Progenitor cell of endocrine pancreas (in vitro differentiated cells): ENCODE measurements at places on chromosomes 16 and 17. TPM values are rescaled to one million over a fixed set of nuclear protein-coding genes. Genes with fewer than 3 reads are reported as not detected.

SLC38A8 gene
- 0.24 and 0.80 TPM in 2 replicates for total RNA-seq

NHLRC4 gene
- total RNA-seq, result 0.51 and 1.4 TPM in 2 replicates

MMP28 gene
- total RNA-seq, result 0.53 TPM in 1 of 2 replicates, not detected in the other

TEDC2 gene
- total RNA-seq, result 27.4 and 32.2 TPM in 2 replicates

ENKD1 gene
- 25.1 and 26.1 TPM in 2 replicates for total RNA-seq

KLHL10 gene
- not detected in 2 replicates for total RNA-seq

IL21R gene
- total RNA-seq, result not detected in 2 replicates

DNA sequence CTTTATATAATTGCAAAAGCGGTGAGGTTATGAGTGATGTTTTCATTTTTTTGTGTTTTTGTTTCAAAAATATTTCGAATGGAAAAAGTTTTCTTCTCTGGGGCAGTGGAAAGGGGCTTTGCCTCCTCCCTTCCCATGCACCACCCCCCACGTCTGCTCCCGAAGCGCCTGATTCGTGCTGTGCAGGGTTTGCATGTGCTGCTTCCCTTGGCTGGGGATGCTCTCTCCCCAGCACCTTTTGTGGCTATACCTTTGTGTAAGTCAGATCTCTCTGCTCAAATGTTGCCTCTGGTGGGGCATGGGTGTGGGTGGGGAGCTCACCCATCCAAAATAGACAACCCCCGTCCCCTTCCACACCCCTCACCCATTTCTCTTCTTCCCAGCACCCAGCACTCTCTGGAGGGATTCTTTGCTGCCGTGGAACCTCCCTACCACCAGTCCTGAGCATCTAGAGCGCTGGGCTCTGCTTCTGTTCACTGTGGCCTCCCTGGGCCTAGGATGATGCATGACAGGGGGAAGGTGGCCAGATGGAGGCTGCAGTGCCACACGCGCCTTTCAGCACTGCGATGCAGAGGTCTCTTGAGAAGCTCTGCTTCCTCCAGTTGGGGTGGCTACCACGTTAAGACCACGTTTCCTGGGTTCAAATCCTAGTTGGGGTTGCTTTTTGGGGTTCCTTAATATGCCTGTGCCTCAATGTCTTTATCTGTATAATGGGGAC lies 71.2 kb downstream of the IRF8 start:
- DNase-seq, result no peak

GRCh38 chr17:65463242-65463641 lies 98.2 kb downstream of the AXIN2 start:
- DNase-seq, result no peak

- no peak for DNase-seq
These were observed 17.3 kb upstream of the MYO1D start for GRCh38 chr17:32894245-32894644.

- no peak for DNase-seq
These were observed 58.3 kb downstream of the CCT6B start for GRCh38 chr17:34902831-34903547.

GRCh38 chr17:2053380-2054261 lies 1.3 kb upstream of the HIC1 start:
- DNase-seq, result no peak

GRCh38 chr17:82355770-82356427 lies 3.1 kb upstream of the TEX19 start:
- no peak for DNase-seq

- no peak for DNase-seq
These were observed 34.7 kb downstream of the GJC1 start for GRCh38 chr17:44795421-44795820.

DNA sequence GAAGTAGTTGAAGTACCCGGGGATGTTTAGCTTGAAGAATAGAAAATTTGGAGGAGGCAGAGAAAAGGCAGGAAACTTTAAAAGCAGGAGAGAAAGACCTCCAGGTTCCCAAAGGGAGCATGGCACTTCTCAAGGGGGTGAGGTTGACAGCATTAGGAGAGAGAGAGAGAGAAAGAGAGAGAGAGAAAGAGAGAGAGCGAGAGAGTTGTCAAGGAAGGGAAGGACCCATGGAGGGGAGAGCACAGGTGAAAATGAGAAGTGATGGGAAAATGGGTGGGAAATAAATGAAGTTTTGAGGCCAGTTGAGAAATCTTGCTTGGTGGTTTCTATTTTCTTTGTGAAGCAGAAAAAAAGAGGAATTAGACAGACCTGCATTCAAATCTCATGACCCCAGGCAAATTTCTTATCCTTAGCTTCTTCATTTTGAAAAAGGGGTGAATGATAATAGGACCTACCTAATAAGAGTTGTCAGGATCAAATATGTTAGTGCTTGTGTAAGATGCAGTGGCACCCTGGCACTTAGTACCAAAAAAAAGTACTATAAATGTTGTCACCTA lies 24.0 kb downstream of the PRKCB start:
- DNase-seq, result no peak

DNA sequence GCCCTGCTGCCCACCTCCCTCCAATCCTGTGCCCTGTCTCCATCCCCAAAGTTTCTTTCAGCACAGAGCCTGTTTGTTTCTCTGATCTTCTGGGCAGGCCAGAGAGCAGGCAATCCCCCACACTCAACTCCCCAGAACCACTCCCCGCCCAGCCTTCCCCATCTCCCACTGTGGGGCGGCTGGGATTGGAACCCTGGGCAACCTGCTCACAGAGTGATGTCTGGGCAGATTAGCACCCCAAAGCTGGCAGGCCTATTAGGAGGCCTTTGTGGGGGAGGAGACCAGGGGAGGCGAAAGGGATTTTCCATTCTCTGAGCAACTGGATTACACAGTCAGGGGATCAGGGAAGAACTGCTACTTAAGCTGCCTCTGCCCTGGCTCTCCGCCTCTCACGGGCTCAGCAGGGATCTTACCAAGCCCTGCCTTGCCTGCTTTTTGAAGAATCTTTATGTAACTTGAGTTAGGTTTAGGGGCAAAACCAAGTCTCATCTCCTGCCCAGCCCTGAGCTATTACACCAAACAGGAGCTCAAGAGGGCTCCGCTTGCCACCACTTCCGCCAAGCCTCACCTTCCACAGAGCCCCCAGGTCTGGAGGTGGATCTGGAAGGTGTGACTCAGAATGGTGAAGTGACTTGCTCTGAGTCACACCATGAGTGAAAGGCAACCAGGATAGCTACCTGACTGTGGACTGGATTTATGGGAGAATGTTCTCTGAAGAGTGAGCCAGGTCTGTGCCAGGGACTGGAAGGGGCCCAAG lies 16.0 kb upstream of the LHX1 start:
- no peak for DNase-seq

- no peak for DNase-seq
These were observed 31.3 kb upstream of the KPNB1 start for GRCh38 chr17:47618410-47618809.

DNA sequence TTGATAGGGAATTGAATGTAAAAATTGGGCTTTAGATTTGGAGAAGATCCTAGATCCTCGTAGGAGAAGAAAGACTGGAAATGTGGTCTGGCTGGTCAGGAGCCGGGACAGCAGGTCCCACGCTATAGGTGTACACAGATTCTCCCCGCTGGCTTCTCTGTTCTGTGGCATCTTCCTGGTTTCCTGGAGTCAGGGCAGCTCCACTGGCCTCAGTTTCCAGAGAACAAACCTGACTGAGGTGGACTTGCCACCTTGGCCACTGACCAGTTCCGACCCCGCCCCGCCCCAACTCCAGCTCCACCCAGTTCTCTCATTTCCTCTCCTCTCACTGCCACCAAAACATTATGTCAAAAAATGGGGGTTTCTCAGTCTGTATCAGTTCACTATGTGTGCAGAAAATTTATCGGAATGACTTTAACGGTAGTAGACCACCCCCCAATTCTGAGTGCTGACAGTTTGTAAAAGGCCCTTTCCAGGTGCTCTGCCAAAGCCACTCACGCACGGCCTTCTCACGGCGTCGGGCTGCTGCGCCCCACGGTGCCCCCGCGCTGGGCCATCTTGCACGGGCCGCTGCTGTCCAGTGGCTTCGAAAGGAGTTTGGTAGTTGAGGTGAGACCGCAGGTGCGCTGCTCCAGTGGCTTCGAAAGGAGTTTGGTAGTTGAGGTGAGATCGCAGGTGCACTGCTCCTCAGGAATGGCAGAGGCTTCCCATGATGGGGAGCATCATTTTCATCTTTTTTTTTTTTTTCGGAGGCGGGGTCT lies 161.4 kb upstream of the CHMP6 start:
- DNase-seq, result no peak

- DNase-seq, result no peak
These were observed 18.5 kb upstream of the RBFOX1 start for GRCh38 chr16:7314163-7314562.

GRCh38 chr16:19115148-19116021 lies 1.6 kb downstream of the ITPRIPL2 start:
- no peak for DNase-seq

GRCh38 chr17:69864462-69864861 lies 210.6 kb upstream of the KCNJ16 start:
- DNase-seq, result no peak

DNA sequence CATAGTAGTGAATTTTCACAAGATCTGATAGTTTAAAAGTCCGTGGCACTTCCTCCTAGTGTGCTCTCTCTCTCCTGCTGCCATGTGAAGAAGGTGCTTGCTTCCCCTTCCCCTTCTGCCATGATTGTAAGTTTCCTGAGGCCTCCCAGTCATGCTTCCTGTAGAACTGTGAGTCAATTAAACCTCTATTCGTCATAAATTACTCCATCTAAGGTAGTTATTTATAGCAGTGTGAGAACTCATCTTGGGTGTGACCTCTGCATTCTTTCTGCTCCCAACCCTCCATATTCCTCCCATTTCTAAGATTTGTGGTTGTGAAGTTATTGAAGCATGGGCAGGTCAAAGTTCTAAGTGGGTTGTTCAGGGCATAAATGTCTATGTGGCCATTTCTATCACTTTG lies 62.1 kb upstream of the ADAMTS18 start:
- no peak for DNase-seq

GRCh38 chr16:86476956-86477534 lies 33.3 kb upstream of the FOXF1 start:
- DNase-seq, result no peak

- peak; percentile 95 for DNase-seq
These were observed 23.6 kb upstream of the KRT17 start for GRCh38 chr17:41647940-41648410.

- no peak for DNase-seq
These were observed 236.3 kb downstream of the KCNJ2 start for GRCh38 chr17:70405492-70406220.

DNA sequence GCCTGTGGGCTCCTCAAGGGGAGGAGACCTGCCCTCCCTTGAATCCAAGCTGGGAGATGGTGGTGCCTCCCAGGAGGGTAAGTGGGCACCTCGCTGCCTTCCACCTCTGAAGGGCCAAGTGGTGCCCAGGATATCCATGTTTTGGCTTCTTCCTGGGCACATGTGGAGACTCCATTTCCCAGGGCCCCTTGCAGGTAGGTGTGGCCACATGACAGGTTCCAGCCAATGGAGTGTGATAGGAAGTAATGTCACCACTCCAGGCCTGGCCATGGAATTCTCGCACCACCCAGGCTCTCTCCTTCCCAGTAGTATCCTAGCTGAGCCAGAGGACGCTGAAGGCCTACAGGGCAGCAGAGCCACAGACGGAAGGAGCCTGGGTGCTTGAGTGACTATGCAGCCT lies 17.6 kb upstream of the PEMT start:
- no peak for DNase-seq

DNA sequence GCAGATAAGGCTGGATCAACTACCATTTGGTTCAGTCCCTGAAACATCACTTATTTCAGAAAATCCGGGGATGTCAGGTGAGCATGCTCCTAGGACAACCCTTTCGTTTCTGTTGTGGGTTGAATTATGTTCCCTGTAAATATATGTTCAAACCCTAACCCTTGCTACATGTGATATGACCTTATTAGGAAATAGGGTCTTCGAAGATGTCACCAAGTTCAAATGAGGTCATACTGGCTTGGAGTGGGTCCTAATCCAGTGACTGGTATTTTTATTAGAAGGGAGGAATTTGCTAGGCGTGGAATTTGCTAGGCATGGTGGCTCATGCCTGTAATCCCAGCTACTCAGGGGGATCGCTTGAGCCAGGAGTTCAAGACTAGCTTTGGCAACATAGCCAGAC lies 21.3 kb downstream of the SNX20 start:
- DNase-seq, result no peak

DNA sequence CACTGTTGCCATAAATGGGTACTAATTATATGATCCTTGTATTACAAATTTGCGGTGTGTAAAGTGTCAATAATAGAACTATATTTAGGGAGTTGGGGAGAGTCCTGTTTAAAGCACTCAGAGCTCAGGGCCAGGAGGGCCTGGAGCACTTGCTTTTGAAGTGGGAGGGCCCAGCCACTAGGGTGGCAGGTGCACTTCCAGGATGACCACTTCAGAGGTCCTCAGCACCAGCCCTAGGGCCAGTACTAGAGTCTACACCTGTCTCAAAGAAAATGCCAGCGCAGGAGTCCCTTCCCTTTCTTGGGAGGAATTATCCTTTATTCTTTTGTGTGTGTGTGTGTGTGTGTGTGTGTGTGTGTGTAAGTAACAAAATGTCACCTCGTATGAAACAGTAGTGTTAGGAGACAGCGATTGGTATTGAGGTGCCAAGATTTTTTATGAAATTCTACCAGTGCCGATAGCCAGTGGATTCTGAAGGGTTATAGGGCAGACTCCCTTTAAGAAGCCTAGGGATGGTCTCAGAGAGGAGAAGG lies 31.9 kb downstream of the MYO18A start:
- no peak for DNase-seq

DNA sequence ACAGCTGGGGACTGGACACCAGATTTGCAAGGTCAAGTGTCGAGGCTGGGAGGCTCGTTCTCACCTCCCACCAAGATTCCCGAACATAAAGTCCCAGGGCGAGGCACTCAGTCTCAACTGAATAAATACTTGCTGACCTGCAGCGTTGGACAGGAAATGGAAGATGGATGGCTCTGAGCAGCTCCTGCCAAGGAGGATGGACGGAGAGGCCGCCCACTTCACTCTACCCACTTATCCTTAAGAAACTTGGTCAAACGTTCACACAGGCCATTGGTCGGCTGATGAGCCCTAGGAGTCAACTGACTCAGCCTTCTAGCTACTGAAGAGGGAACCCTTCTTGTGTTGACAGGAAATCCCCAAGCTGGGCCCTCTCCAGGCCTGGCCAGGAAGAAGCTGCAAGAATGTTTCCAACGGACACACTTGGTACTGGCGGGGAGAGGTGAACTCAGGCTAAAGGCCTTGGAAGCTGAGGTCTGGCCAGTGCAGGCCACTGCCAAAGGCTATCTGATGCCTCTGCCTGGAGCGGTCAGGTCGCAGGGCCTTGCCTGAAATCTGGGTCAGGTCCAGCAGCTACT lies 50.0 kb downstream of the VAC14 start:
- no peak for DNase-seq
